GM04504 (cell line): ENCODE measurements at places on chromosomes 13 and 19.

- no peak for DNase-seq
Observed at GRCh38 chr13:70723732-70724131, 615.5 kb upstream of the KLHL1 start.

- DNase-seq, result no peak
Observed at GRCh38 chr13:68676513-68677115, 1431.0 kb upstream of the ATXN8OS start.

DNA sequence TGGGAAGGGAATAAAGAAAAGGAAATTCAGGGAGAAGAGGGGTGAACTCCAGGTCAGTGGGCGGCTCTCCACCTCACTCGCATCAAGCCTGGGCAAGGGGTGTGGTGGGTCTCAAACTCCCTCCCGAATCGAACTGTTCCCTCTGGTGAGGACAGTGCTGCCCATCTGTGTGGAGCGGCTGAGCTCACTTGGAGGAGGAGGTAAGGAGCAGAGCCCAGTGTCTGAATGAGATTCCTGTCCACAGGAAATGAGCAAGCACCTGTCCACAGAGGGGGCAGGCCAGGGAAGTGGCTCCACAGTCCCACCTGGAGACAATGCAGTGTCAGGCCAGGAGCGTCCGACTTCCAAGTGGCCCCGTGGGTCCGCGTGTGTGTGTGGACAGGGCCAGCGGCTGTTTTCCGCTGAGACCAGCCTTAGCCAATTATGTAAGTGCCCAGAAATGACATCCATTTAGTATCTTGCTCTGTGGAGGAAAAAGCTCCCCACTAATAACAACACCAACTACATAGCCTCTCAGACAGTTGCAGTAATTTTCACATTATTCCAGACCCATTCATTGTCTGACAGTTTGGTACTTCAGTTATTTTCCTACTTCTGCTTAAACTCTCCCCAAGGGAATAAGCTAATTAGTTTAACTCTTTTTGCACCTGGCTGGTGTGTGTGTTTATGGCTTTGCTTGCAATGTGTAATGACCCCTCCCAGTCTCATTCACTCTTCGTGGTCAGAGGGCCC is 114.6 kb downstream of the SOX1 start:
- DNase-seq, result no peak

- peak; percentile 12 for DNase-seq
Observed at GRCh38 chr13:36880961-36881360, 39.1 kb downstream of the SMAD9 start.

- no peak for DNase-seq
Observed at GRCh38 chr13:93861818-93862217, 617.7 kb downstream of the DCT start.
